Left ventricle myocardium inferior (tissue), 1 donor: ENCODE measurements at places on chromosomes 3 and 15. TPM values are rescaled to one million over a fixed set of nuclear protein-coding genes. Genes with fewer than 3 reads are reported as not detected.

FBXL22 gene
- total RNA-seq: 29.5 TPM

PEX5L gene
- total RNA-seq: 0.41 TPM

NEK10 gene
- 11.5 TPM for total RNA-seq

SLC22A14 gene
- not detected for total RNA-seq

GUCA1C gene
- 5.8 TPM for total RNA-seq
